Thoracic aorta (tissue), 2 donors: ENCODE measurements at places on chromosomes 3 and 15.
A peak's percentile ranks its signal among the peaks of the same experiment; 100 is the strongest.

DNA sequence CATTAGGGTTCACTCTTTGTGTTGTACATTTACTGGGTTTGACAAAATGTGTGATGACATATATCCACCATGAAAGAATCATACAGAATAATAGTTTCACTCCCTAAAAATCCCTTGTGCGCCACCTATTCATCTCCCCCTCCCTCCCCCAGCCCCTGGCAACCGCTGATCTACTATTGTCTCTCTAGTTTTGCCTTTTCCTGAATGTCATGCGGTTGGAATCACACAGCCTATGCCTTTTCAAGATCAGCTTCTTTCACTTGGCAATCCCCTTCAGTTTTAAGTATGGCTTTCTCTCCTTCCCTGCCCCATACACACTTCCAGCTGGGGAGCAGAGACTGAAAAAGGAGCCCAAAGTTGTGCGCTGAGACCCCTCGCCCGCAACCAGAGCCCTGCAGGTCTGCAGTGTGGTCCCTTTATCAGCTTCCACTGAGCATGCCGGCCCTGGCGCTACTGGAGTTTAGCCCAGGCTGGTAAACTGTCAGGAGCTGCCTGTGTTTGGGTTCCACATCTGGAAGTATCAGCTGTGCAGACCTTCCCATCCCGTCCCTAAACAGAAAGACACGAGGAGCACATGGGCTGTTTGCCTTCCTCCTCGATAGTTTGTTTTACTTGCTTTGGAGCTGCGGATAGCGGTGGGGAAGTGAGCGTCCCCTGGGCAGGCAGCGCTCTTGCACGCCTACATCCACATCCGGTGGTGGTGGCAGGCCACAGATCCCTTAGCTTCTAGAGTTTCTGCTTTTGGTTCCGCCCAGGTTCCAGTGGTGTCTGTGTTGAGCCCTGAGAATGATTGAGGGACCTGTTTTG lies 12.3 kb downstream of the BOC start:
- no peaks in the 10 kb centered on the region for H3K36me3 ChIP-seq
- no peak for DNase-seq
- no peak overlapping the region for H3K27ac ChIP-seq

DNA sequence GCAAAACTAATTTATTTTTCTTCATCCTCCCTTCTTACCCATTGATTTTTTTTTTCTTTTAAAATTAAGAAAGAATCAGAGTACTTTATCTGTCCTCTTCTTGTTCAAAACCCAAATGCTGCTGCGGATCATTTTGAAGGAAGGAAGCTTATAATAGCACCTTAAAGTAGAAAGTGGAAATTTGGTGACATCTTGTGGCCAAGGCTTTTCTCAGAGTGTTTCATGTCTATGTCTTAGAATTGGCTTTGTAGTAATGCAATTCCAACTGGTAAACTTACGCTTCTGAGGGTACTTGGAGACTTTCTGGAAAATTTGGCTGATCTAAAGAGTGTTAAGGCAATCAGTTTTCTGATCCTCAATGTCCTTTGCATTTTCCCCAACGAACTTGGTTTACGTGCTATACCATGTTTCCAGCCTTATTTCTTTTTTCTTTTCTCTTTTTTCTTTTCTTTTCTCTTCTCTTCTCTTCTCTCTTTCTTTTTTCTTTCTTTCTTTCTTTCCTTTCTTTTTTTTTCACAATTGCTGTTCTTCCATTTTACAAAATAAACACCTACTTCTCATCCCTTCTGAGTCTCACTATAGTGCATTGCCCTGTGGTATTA lies 30.7 kb downstream of the C3orf38 start:
- no peak overlapping the region for H3K27ac ChIP-seq
- H3K4me3 ChIP-seq, result no peak overlapping the region
- no peaks in the 10 kb centered on the region for H3K4me1 ChIP-seq
- H3K27me3 ChIP-seq, result no peaks in the 10 kb centered on the region
- no peak for DNase-seq
- no peaks in the 10 kb centered on the region for H3K36me3 ChIP-seq

DNA sequence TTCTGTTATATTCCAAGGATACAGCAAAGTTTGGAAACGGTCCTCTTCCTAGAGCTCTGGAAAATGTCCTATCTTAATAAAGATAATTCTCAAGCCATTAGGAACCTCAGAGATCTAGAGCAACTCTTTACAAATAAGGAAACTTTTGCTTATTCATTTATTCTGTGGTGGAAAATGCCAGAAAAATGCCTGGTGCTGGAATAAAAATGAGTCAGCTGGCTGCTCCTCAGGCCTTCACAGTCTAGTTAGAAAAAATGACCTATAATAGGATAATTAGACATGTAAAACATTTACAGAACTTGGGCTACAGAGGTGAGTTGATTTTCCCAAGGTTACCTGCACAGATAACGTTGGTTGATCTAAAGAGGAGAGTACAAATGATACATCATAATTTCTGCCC lies 372.5 kb downstream of the NLGN1 start:
- H3K27ac ChIP-seq, result no peak overlapping the region
- H3K4me1 ChIP-seq, result no peaks in the 10 kb centered on the region
- no peaks in the 10 kb centered on the region for H3K27me3 ChIP-seq
- DNase-seq, result no peak
- H3K4me3 ChIP-seq, result no peak overlapping the region

DNA sequence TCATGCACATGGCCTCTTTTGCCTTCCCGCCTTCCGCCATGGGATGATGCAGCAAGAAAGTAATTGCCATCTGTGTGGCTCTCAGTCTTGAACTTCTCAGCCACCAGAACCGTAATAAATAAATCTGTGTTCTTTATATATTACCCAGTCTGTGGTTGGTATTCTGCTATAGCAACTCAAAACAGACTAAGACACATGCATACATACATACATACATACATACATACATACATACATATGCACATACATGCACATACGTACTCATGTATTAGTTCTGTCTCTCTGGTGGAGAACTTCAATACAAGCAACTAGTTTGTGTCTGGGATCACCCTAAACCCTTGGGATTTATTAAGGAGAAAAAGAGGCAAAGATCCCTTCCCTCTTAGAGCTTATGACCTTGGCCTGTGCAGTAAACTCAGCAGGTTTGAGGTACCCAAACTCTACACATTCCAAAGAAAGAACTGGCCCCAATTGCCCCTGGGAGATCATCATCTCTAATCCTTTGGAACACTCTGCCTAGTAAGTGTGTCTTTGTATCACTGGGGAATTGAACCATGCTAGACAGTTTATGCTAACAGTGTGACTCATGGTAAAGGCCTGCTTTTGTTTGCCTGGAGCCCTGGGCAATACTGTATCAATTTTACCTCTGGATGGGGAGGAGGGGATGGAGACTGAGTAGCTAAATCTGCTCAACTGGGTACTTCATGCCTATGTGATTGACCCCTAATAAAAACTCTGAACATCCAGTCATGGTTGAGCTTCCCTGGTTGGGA lies 115.6 kb upstream of the LMCD1 start:
- DNase-seq, result no peak
- H3K27me3 ChIP-seq, result no peaks in the 10 kb centered on the region
- H3K4me1 ChIP-seq, result no peaks in the 10 kb centered on the region
- H3K36me3 ChIP-seq, result no peaks in the 10 kb centered on the region

DNA sequence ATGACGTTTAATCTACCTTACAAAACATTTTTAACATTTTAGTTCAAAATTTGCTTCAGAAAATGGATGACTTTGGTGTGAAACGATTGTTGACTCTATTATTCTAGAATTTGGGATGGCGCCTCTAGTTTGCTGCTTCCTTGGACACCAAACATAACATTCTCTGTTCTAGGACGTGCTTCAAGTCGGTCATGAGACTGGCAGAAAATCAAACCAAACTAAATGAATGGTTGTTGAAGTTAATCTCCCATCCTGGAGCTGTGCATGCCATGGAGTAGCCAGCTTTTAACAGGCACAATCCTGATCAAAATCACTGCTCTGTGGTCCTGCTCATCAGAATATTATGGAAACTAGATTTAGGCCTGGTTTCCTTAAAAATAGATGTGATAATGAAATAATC lies 9.6 kb upstream of the LRRFIP2 start:
- no peaks in the 10 kb centered on the region for H3K27me3 ChIP-seq
- H3K4me1 ChIP-seq, result peaks cover 48% of the 10 kb centered on the region
- peak overlapping the region; percentile 51 for H3K4me3 ChIP-seq
- no peaks in the 10 kb centered on the region for H3K36me3 ChIP-seq

DNA sequence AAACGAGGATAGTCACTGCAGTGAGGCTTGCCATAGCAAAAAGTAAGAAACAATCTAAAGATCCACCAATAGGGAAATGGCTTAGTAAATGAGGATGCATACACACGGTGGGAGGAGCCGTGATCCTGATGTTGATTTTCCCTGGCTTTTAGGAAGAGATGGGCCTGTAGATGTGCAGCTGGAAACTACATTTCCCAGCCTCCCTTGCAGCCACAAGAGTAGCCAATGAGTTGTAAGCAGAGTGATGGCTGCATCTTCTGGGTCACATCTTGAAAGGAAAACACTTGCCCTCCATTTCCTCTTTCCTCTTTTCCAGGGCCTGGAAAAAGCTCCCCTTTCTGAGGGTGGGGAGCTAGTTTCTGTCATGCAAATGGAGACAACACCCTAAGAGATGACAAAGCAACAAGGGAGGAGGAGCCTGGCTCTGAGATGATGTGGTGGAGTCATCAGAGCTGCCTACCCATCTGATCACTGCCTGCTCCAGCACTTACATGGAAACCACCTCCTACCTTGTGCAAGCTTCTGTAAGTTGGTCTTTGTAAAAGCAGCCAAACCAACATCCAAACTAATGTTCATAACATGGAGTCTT lies 139.1 kb downstream of the TLE3 start:
- no peaks in the 10 kb centered on the region for H3K36me3 ChIP-seq
- H3K4me1 ChIP-seq, result no peaks in the 10 kb centered on the region
- no peak overlapping the region for H3K4me3 ChIP-seq

- H3K27me3 ChIP-seq, result no peaks in the 10 kb centered on the region
- no peaks in the 10 kb centered on the region for H3K36me3 ChIP-seq
- DNase-seq, result no peak
- H3K4me3 ChIP-seq, result no peak overlapping the region
Observed at GRCh38 chr15:85986741-85987140, 92.9 kb upstream of the AGBL1 start.

DNA sequence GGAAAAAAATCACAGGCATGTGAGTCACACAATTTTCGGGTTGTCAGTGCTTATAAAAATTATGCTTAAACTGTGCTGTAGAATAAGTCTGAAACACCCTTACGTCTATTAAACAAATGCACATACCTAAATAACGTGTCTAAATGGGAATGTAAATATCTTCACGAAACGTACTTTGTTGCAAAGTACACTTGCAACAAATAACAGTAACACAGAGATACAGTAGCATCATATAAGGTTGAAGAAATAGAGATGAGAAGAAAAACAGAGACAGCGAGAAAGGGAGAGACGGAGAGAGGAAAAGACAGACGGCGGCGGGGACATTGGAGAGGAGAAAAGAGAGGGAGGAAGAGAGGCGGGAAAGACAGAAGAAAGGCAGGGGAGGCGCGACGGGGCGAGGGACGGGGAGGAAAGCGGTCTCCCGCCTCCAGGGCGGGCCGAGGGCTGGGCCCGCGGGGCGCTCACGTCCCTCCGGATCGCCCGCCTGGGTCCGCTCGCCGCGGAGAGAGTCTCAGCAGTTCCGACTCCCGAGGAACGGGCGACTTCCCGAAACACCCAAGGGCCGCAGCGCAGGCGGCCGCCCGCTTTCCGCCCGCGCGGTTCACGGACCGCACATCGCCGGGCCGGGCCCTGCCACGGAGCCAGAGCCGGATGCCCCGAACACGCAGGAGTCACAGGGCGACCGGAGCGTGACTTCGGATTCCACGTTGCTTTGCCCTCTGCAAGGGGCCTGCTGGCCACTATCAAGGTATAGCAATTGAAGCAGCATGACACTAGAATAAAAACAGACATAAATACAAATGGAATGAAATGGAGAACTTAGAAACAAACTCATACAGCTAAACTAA lies 153.4 kb downstream of the LMLN start:
- H3K4me3 ChIP-seq, result peak overlapping the region; percentile 55
- H3K36me3 ChIP-seq, result no peaks in the 10 kb centered on the region
- no peak for DNase-seq
- no peaks in the 10 kb centered on the region for H3K4me1 ChIP-seq

DNA sequence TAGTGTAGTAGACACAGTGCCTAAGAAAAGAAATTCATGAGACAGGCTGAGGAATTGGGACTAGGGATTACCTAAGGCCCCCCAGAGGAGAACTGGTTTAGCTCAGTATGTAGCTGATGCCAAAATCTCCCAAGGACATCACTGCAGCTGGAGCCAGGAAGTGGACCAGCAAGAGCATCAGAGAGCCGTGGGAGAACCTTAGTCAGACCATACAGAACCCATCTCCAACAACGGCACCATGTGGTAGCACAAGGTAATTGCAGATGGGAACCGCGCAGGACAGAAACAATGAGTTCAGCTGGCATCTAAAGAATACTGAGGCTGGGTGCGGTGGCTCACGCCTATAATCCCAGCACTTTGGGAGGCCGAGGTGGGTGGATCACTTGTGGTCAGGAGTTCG lies 81.7 kb downstream of the WNT5A start:
- DNase-seq, result no peak
- no peaks in the 10 kb centered on the region for H3K27me3 ChIP-seq
- H3K4me3 ChIP-seq, result no peak overlapping the region
- H3K36me3 ChIP-seq, result no peaks in the 10 kb centered on the region
- no peak overlapping the region for H3K27ac ChIP-seq

- H3K36me3 ChIP-seq, result no peaks in the 10 kb centered on the region
- no peaks in the 10 kb centered on the region for H3K27me3 ChIP-seq
- no peak for DNase-seq
- H3K27ac ChIP-seq, result no peak overlapping the region
- no peaks in the 10 kb centered on the region for H3K4me1 ChIP-seq
- no peak overlapping the region for H3K4me3 ChIP-seq
Observed at GRCh38 chr3:16528106-16528505, 14.6 kb upstream of the RFTN1 start.

GRCh38 chr15:96340598-96341512 lies 10.4 kb downstream of the NR2F2 start:
- H3K36me3 ChIP-seq, result no peaks in the 10 kb centered on the region
- H3K27me3 ChIP-seq, result no peaks in the 10 kb centered on the region
- peak overlapping the region; percentile 95 for H3K27ac ChIP-seq

DNA sequence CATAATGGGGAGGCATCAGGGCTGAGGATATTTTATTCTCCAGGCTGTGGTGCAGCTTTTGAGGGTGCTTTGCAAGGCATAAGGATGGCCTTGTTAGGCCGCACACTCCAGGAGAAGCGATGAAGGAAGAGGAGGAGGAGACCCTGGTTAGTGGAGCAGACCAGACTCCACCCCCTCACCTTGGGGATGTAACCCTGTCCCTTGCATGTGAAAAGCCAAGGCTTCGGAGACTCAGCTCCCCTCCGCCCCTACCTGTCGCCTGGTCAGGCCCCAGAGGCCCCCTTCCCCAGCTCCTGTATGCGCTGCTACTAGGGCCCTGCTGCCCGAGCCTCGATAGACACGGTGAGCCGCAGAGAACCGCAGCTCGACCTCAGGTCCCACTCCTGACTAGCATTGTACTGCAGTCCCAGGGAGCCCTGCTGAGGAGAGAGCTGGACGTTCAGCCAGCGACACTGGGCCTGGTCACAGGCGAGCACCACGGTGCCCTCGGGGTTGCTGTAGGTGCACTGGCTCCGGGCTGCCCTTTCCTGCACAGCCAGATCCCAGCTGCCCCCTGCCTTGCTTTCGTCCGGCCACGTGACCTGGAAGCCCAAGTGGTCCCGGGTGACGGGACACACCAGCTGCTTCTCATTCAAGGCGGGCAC lies 10.2 kb downstream of the CPN2 start:
- H3K36me3 ChIP-seq, result no peaks in the 10 kb centered on the region
- no peak overlapping the region for H3K4me3 ChIP-seq
- no peak overlapping the region for H3K27ac ChIP-seq
